ENCODE measurements at places on chromosomes 2 and 18. TPM values are rescaled to one million over a fixed set of nuclear protein-coding genes. Genes with fewer than 3 reads are reported as not detected.

The ZDBF2 gene
- 10.5 TPM for total RNA-seq

DNA sequence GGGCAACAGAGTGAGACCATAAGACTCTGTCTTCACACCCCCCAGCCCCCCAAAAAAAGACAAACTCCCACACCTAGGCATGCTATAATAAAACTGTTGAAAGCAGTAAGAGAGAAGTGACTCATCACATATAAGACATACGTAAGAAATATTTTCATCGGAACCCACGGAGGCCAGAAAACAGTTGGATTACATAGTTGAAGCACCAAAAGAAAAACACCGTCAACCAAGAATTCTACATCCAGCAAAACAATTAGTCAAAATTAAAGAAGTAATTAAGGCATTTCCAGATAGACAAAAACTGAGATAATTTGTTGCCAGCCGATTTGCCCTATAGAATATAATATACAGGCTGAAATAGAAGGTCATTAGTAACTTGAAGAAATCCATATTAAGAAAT, 128.7 kb downstream of the VAPA start:
- DNase-seq: no peak

DNA sequence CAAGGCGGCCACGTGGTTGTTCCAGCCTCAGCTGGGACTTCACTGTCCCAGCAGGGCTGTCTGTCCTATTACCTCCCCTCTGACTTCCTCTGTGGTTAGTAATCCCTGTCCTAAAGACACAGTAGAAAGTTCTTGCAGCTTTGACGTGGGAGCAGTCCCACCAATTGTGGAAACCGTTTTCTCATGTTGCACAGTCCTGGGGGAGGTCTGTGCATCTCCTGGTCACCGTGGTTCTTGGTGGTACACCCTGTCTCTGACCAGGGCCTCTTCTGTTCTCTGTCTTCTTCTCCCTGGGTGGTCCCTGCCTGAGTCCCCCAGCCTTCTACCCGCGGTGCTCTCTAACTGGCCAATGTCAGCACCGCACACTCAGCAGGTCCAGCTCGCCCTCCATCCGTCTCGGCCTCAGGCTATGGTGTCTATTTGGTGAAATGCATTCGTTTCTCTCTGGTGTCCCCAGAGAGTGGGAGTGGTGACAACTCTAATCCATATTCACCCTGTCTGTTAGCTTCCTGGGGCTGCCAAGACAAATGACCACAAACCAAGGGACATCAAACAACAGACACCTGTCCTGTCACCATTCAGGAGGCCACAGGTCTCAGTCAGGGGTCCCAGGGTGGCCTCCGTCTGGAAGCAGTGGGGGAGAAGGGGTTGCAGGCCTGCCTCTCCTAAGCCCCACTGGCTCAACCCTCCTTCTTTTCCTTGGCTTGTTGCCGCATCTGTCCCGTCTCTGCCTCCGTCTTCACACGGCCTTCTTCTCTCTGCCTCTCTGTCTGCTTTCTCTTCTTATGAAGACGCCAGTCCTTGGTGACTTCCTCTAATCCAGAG, 99.8 kb downstream of the SH3BP4 start:
- DNase-seq: no peak

GRCh38 chr2:45089554-45090261, 80.5 kb upstream of the SIX2 start:
- DNase-seq: no peak

- no peak for DNase-seq
Measured at GRCh38 chr2:236641051-236641726, 71.6 kb downstream of the ACKR3 start.

DNA sequence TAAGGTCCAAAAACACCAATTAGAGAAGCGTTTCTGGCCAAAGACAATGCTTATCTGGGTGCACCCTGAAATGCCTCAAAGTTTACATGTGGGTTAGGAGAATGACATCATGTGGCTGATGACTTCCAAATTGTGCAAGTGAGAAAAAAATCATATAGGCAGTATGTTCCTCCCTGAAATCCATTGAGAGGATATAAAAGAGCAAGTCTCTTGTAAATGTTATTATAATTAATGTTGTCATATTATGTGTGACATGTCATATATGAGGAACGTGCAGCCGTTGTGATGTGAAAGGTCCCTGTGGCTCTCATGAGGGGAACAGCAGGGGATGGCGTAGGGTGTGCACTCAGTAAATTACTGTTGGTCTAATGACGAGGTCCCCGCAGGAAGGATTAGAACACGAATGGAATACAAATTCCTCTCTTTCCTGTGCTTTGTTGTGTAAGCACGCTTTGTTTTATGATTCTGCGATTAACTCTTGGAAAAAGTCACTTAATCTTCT, 290.8 kb downstream of the PRKCE start:
- no peak for DNase-seq

DNA sequence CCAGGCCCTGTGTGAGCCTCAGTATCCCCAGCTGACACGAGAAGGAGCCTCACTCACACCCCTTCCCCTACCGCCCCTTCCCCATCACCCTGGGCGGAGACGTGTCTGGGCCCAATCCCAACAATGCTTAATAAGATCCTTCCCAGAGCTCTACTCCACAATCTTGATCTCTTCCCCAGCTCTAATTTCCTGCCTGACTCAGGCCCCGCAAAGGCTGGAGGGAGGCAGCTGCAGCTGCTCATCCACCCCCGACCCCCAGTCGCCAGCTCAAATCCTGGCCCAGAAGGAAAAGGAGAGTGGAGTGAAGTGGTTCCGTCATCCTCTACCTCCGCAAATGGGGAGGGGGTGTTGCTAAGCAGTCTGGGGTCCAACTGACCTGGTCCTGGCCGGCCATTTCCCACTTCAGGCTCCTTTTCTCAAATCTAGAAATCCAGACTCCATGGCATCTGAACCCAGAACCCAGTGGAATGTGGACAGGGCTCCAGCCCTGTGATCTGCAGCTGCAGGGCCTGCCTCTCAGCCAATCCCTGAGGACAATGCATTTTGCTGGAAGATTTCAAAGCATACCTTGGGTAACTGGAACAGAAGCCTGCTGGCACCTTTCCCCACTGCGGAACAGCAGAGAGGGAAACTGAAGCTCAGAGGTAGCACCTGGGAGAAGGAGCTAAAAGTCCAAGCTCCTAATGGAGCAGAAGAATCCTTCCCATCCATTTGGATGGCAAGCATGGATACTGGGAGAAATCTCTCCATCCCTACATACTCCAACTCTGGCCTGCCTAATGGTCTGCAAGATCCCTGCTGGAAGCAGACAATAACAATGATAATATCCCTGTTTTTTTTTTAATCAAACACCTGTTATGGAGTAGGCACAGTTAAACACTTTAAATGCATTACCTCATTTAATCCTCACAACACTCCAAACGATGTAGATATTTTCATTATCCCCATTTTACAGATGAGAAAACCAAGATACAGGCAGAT, 5.6 kb upstream of the TNS1 start:
- no peak for DNase-seq

Data from activated CD8-positive, alpha-beta T cell treated with anti-CD3 and anti-CD28 coated beads for 36 hours (primary cell).